ENCODE measurements at places on chromosomes 4 and X.

- DNase-seq: peak; percentile 75
These were observed 11.2 kb upstream of the PLAC8 start for GRCh38 chr4:83125738-83126141.

DNA sequence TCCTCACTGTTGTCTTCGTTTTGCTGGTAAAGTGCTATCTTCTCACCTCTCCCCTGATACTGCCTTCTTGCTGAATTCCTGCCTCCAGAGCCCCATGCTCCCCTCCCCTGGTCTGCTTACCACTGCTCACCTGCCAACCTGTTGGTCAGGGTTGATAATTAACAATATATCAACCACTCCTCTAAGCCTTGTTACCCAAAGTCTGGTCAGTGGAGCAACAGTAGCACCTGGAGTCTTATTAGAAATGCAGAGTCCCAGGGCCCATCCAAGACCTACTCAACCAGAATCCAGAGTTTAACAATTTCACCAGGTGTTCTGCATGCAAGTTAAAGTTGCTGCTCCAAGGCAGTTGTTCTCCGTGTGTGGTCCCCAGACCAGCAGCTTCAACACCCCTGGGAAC is 55.0 kb downstream of the EFNB1 start:
- DNase-seq: no peak

- DNase-seq: no peak
These were observed 127.0 kb upstream of the SH3RF1 start for GRCh38 chr4:169397762-169398161.

DNA sequence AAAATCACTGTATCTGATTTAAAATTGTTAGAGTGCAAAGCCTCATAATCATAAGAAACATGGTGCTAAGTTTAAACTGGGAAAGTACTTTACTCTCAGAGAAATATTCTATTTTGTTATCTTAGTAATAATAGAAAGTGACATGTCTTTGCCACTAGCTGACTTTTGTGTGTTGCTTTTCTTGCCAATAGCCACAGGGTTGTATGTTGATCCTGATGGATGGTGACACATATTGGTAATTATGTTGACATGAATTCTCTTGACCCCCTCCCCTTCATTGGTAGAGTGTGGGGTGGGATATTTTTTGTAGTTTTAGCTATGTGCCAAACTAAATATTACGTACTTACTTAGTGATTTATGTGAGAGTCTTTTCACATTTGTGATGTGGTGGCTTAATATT is 103.1 kb upstream of the MAP9 start:
- no peak for DNase-seq

GRCh38 chrX:77628294-77629025 is 157.6 kb downstream of the ATRX start:
- no peak for DNase-seq

DNA sequence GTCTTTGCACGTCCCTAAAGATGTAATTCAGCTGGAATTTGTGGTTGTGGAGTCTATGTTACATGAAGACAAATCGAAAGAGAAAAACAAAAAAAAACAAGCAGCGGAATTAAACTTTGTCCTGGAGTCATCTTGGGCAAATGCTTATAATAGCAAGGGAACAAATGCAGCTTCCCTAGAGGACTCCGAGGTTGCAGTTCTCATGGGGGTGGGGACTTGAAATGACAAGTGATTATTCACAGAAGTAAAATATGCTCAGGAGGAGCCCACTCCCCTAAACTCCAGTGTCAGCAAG is 362.4 kb downstream of the ARHGAP24 start:
- no peak for DNase-seq

- no peak for DNase-seq
These were observed 47.7 kb downstream of the RPS6KA3 start for GRCh38 chrX:20218836-20219505.

- no peak for DNase-seq
These were observed 10.9 kb upstream of the HSFX1 start for GRCh38 chrX:149762696-149763614.

- no peak for DNase-seq
These were observed 98.8 kb downstream of the COX18 start for GRCh38 chr4:72970756-72971155.

GRCh38 chrX:17359500-17359899 is 15.5 kb upstream of the NHS start:
- no peak for DNase-seq

DNA sequence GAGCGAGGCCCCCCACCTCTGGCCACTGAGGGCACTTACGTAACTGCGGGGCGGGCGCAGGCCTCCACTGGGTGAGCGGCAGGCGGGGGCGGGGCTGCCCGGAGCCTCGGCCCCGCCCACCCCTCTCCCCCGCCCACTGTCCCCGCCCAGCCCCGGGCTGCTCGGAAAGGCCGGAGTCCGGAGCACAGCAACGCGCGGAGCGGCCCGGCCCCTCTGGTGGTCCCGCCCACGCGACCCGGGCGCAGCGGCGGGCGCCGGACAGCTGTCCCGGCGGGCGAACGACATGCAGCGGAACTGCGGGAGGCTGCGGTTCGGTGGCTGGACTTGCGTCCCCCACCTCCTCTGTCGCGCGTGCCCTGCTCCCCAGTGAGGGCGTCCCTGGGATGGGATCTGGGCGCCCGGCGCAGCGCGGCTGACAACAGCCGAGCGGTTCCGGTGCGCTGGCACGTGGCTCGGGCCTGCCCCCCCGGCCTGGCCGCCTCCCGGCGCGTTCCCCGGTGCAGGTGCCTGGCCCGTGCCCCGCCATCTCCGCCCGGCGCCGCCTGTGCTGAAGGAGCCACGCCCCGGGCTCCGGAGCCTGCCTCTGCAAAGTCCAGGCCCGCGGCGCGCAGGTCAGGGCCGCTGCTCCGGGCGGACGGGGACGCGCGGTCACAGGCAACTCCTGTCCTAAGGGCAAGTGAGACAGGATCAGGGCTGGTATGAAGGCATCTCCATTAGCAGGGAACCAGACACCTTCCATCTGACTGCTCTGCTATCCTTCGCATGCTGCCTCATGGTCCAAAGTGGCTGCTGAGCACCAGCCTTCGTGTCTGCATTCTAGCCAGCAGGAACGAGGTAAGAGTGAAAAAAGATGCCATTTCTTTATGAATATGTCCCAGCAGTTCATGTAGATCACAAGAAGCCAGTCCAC is 21.8 kb upstream of the JAKMIP1 start:
- no peak for DNase-seq

DNA sequence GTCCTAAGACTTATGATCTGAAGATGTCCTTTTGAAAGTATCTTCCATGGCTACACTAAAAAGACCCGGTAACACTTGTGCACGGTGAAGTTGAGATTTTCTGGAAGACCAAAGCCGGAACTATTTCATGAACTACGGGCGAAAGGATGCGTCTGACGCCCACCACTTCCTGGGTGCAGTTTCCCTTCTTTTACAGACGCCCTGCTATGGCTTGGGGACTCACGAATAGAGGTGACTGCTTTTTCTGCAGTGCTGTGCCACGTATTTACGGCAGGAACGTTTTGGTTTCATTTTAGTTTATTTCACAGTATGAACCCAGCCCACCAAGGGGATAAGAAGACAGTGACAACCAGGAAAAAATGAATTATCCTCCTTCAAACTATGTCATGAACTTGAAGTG is 180.4 kb downstream of the AFAP1 start:
- no peak for DNase-seq

DNA sequence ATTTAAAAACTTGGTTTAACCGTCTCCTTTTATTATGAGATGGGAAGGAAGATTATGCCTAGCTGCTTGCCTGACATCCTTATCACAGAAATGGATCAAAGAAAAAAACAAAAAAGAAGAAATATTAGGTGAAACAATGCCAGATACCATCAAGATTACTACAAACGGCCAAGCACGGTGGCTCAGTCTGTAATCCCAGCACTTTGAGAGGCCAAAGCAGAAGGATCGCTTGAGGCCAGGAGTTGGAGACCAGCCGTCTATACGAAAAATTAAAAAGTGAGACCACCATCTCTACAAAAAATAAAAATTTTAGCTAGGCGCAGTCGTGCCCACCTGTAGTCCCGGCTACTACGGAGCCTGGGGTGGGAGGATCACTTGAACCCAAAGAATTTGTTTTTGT is 2.3 kb downstream of the FRYL start:
- DNase-seq: no peak

DNA sequence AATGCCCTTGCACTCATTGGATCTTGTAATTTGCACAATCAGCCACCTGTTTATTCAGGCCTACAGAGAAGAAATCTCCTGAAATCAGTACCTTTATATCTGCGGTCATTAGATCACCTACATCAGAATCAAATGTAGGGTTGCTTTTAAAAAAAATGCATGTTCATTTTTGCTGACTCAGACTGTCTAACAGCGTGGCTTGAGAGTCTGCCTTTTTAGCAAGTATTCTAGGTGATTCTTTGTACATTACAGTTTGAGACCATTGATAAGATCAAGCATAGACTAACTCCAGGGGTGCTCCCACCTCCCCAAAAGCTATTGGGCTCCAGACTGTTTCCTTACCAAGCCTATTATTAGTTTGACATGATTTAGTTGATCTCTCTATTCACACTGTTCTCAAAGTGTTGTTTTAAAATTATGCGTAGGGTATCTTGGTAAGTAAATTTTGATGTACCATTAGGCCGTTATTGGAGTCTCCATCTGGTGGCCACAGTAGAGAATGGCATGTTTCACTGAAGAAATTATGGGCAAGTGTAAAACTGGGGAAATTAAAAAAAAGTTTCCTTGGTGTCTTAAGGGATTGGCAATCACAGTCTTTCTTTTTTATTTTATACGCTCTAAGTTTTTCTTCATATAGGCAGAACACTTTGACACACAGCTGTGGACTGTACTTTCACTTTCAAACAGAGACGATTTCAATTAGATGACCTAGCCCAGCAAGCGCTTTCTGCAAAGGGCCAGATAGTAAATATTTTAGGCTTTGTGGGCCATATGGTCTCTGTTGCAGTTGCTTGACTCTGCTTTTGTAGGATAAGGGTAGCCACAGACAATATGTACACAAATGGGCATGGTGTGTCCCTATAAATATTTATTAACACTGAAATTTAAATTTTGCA is 33.7 kb upstream of the MSL3 start:
- DNase-seq: no peak

DNA sequence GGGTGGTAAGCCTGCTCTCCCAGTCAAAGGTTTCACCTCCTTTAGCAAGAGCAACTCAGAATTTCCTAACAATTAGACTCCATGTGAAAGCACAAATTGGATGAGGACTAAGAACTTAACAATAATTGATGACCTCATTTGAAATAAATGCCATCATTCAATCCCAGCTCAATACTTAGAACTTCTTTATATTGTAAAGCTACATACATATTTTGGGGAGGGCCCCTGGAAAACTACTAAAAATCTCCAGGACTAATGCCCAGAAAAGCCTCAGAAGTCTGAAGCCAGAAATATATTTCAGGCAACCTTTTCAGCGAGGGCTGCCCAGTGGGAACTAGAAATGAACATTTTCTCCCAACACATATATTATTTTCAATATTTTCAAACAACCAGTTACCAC is 38.1 kb downstream of the AMOT start:
- no peak for DNase-seq
